Suppressor macrophage treated with lipopolysaccharide for 4 hours (primary cell): ENCODE measurements at places on chromosomes 1 and 21.

- no peak for DNase-seq
Observed at GRCh38 chr1:48540587-48540986, 68.6 kb upstream of the SPATA6 start.

GRCh38 chr1:80973101-80973500 lies 827.6 kb upstream of the ADGRL2 start:
- DNase-seq, result no peak

GRCh38 chr1:49346767-49347349 lies 570.2 kb upstream of the BEND5 start:
- DNase-seq, result no peak

GRCh38 chr1:209710847-209711246 lies 6.2 kb downstream of the HSD11B1 start:
- DNase-seq, result no peak

GRCh38 chr1:235304549-235305451 lies 23.2 kb downstream of the ARID4B start:
- peak; percentile 55 for DNase-seq

- DNase-seq, result peak; percentile 39
Observed at GRCh38 chr1:1402072-1402900, 3.2 kb upstream of the CCNL2 start.

DNA sequence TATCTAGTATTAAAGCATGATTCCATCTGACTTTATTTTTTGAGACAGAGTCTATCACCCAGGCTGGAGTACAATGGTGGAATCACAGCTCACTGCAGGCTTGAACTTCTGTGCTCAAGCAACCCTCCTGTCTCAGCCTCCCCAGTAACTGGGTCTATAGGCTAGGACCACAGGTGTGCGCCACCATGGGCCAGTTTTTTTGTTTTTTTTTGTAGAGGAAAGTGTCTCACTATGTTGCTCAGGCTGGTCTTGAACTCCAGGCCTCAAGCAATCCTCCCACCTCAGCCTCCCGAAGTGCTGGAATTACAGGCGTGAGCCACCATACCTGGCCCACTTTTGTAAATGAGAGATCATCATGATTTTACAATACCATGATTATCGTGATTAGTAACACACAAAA lies 9.2 kb downstream of the PPP1R15B start:
- DNase-seq, result no peak

GRCh38 chr1:7287013-7287412 lies 484.1 kb upstream of the VAMP3 start:
- DNase-seq, result no peak

DNA sequence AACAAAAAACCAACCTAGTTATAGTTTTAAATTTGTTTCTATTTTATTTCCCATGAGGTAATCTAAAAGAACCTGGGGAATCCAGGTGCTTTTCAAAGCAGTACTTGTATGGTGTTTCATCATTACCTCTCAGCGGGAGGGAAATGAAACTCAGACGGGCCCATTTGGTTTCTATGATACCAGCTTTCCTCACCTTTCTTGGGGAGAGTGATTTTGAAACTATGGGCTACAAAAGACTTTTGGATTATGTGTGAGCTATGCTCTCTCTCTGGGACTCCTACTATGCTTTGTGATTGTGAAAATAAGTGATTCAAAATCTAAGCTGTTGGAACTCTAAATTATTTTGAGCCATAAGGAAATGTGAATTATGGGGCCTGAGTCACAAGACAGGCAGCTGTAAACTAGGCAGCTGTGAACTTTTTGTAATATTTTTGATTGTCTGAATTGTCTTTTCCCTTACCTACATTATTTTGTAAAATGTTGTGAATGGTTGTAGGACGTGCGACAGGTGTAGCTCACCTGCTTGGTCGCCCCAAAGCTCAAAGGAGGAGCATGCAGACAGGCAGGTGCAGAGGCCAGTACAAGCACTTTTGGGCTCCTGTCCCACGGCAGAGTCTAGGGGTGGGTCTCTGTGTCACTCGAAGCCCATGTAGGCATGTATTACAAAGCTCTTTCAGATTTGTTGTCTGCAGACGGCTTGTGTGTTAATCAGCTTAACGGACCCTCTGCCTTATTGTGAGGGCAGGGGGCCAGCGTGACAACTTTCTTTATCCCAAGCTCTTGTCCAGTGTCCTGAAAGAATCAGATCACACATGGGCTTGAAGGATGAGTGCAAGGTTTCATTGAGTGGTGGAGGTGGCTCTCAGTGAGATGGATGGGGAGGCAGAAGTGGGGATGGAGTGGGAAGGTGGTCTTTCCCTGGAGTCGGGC lies 64.8 kb upstream of the BACH1 start:
- peak; percentile 62 for DNase-seq

GRCh38 chr1:1806890-1807289 lies 28.6 kb upstream of the NADK start:
- peak; percentile 7 for DNase-seq

GRCh38 chr1:216453777-216454176 lies 30.5 kb upstream of the USH2A start:
- DNase-seq, result no peak

- no peak for DNase-seq
Observed at GRCh38 chr1:178232949-178233348, 139.0 kb downstream of the RASAL2 start.

DNA sequence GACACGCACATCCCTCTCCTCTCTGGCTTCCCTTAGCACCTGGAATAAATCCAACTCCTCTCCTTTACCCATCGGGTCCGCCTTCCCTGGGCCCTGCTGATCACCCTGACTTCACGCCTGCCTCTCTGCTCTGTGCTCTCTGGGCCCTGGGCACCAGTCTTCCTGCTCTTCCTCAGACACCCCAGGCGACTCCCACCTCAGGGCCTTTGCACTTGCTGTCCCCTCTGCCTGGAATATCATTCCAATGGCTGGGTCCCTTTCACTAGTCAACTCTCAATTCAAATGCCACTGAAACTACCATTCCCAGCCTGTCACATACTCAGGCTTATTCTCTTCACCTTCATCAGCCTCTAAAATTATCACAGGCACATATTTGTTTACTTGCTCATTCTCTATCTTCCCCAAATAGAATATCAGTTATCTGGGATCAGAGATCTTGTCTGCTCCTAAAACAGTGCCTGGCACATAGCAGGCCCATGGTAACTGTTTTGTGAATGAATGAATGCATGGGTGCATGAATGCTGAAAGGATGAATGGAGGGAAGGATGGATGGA lies 27.2 kb upstream of the SELENON start:
- DNase-seq, result no peak

DNA sequence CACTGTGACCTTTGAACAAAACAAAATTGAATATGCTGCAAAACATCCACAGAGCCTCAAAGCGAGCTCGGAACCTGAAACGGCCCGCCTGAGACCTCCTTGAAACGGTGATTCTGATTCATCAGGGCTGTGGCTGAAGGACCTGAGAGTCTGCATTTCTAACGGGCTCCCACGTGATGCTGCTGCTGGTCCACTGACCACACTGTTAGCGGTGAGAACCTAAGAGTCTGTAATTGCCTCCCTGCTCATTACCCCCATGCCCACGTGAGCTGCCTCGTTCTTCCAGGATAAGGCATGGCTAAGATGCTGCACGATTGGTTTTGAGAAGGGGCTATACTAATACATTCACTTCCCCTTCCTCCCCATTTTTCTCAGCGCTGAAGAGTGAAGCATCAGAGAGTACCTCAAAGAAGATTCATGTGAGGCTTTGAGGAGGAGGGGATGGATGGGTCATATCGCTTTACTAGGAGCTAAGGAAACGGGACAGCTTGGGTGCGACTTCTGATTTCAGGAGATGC lies 9.7 kb downstream of the TLR5 start:
- no peak for DNase-seq

GRCh38 chr21:15061747-15062605 lies 2.8 kb downstream of the NRIP1 start:
- DNase-seq, result no peak

- DNase-seq, result no peak
Observed at GRCh38 chr1:196400478-196401451, 207.5 kb downstream of the KCNT2 start.

GRCh38 chr1:37244083-37244480 lies 209.8 kb upstream of the GRIK3 start:
- no peak for DNase-seq

GRCh38 chr1:117093870-117094621 lies 27.5 kb downstream of the TRIM45 start:
- peak; percentile 7 for DNase-seq

DNA sequence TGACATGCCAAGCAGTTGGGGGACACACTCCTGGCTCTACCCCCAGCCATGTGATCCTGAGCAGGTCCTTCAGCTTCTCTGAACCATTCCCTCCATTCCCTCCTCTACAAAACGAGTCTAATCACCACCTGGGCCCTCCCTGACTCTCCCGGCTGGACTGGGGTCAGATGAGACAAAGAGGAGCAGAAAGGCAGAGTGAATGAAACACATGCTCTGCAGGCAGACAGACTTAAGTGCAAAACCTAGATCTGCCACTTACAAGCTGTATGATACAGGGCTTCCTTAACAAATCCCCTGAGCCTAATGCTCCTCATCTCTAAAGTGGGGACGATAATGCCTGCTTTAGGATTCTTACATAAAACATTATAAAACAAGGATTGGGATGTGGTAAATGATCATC lies 17.3 kb downstream of the RIMS3 start:
- no peak for DNase-seq

DNA sequence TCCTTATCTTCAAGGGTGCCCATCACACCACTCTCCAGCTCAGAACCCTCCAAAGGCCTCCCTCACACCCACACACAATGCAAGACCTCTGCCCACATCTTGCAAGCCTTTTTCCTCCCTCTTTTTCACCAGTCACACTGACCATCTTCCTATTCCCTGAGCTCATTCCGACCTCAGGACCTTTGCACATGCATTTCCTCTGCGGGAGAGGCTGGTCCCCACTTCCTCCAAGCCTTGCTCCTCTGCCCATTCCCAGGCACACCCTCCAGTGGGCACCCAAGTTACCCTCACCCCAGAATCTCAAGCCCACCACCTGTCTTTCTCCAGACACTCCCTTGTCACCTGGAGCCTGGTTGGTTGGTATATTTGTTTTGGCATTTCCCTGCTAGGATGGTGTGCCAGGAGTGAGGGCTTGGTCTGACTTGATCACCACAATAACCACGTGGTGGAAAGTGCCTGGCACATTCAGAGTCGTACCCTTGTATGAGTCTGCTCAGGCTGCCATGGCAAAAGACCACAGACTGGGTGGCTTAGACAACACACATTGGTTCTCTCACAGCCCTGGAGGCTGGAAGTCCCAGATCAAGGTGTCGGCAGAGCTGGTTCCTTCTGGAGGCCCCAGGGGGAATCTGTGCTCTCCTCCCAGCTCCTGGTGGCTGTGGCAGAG lies 13.2 kb downstream of the MX2 start:
- no peak for DNase-seq

- DNase-seq, result no peak
Observed at GRCh38 chr21:38911484-38912101, 105.9 kb downstream of the ETS2 start.

- DNase-seq, result no peak
Observed at GRCh38 chr1:49125746-49126145, 349.1 kb upstream of the BEND5 start.

DNA sequence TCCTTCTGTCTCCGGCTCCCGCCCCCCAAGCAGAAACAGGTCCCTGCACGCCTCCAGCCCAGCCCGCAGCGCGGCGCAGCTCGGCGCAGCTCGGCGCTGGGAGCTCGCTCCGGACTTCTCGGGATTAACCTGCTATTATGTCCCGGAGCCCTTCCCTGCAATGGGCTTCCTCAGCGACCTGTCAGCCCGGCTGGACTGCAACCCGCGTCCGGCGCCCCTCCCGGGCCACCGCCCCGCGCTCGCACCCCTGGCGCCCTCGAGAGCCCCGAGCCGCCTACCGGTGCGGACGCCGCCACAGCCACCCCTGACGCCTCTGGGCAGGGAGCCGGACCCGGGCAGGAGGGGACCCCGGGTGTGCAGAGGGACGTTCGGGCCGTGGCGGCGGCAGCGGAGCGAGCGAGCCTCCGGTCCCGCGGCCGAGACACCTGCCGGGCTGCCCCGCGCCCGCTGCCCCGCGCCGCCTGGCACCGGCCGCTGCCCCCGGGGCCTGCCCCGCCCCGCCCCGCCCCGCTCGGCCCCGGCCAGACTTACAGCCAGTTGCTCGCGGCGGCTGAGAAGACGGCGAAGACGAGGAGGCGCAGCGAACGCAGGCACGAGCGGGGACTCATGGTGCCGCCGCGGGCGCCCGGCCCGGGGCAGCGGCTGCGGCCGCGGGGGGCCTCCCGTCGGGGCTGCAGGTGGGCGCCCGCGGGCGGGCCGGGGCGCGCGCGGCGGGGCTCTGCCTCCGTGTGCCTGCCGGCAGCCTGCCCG lies 407 bp downstream of the WNT4 start:
- DNase-seq, result peak; percentile 15

DNA sequence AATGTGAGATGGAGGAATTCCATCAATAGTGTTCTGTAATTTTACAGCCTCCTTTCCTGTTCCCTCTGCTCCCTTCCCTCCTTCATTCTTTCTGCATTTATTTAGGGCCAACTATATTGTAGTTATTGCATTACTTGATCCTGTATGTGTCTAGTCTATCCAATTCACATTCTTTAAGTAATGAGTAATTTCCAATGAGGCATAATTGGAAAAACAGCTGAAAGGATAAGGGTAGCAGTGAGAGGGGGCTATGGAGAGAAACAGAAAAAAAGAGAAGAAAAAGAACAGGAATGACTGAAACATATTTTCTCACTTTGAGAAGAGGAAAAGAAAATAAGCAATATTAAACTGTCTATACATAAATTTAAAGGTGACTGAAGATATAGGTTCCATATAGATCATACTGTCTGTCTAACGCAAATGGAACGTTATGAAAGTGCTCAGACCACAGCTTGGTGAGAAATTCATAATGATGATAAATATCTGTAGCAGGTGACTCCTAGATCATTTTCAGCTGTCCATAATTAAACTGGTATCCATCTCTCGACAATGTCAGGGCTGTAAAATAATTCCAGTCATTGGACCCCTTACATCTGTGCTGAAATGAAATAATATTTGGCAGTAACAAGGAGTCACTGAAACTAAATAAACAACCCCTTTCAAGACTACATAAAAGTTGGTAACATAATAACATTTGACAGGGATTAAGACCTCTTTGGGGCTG lies 61.8 kb downstream of the SPAG17 start:
- no peak for DNase-seq

- DNase-seq, result no peak
Observed at GRCh38 chr1:183206538-183207122, 20.6 kb downstream of the LAMC2 start.

DNA sequence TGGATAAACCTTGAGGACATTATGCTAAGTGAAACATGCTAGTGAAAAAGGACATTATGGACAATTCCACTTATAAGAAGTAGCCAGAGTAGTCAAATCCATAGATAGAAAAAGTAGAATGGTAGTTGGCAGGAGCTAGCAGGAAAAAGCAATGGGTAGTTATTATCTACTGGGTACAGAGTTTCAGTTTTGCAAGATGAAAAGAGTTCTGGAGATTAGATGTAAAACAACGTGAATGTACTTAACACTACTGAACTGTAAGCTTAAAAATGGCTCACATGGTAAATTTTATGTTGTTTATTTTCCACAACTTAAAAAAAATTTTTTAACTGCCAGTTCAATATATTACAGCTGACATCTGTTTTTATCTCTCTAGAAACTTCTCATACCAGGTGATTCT lies 19.4 kb downstream of the JAK1 start:
- DNase-seq, result no peak

GRCh38 chr21:28541371-28542112 lies 451.1 kb downstream of the LTN1 start:
- no peak for DNase-seq

GRCh38 chr1:203462878-203463277 lies 12.7 kb upstream of the PRELP start:
- no peak for DNase-seq

GRCh38 chr1:58528518-58528917 lies 18.0 kb downstream of the OMA1 start:
- DNase-seq, result peak; percentile 59

- no peak for DNase-seq
Observed at GRCh38 chr1:81174811-81175476, 625.8 kb upstream of the ADGRL2 start.
